Keratinocyte (primary cell): ENCODE measurements at places on chromosomes 3 and 15.

DNA sequence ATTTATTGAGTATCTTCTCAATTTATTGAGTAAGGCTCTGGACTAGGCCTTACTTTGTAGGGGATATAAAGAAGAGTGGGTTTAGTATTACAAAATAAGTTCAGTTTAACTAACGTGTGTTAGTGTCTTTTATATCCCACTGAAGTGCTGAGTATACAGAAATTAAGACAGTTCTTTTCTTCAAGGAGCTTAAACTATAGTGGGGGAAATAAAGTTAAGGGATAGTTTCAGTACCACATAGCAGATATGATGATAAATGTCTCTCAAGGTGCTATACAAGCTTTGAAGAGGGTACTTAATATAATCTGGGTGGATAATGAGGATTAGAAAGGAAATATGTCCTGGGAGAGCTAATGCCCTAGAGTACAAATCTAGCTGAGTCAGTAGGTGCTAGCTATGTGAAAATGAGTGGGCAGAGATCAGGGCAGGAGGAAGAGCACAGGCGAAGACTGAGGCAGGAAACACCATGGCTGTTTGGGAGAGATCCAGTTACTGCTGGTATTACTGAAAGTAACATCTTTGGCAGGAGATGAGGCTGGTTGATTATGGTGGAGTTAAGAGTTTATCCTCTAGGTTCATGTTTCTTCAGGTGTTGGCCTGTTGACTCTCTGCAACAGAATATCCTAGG is 46.0 kb downstream of the TEX9 start:
- DNase-seq: no peak

GRCh38 chr3:100252001-100252400 is 8.8 kb upstream of the TBC1D23 start:
- DNase-seq: no peak

DNA sequence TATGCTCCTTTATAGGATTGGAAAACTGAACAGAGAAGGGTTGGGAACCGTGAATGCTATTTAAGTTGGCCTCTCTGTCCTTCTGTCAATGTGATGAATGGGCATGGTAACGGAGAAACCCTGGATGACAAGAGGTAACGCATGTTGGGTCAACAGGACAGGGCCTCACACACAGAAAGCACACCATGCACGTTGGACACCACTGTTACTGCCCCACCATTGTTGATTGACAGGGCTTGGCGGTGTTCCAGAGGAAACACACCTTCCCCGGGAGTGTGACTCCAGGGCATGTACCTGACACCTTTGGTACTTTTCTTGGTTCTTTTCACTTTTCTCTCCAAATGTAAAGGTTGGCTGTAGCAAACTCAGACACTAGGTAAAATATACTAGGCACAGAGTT is 548.5 kb downstream of the OCA2 start:
- no peak for DNase-seq

DNA sequence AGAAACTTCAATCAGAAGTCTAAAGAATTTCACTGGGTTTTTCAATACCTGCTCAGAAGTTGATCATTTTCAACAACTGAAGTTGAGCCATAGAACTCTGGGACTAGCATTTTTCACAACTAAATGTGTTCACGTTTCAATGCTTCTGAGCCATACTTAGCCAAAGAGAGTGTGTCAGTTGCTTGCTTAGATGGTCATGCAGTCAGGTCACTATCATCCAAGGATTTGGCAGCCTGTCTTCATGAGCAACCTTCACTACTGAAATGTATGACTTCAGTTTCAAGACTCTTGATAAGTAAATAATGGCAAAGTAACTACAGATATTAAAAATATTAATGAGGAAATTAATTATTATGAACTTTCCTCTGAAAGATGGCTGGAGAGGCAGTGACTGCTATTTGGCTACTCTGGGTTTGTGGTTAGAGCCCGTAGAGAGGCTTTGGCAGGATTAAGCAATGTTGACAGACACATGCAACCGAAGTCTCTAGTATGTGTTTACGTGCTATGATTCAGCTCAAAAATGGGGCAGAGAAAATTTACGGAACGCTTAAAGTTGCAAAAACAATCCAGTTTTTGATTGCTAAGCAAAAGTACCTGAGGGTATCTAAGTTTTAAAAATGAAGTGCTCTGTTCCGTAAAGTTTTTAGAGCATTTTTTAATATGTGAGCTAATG is 133.8 kb downstream of the GMNC start:
- DNase-seq: no peak

DNA sequence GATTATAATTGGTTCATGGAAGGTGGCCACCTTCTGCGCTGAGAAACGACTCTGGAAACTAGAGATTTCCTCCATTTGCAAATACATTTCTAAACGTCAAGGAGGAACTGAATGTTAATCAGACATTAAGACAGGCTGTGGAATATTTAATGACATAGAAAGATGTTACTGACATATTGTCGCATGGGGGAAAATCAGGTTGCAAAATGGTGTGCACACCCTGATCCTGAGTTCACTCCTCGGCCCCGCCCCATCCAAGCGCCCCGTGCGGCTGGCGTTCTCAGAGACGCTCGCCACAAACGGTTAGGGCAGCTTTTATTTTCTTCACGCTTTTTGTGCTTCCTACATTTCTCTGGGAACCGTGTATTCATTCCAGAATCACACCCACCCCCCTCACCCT is 10.7 kb downstream of the H1-8 start:
- no peak for DNase-seq

DNA sequence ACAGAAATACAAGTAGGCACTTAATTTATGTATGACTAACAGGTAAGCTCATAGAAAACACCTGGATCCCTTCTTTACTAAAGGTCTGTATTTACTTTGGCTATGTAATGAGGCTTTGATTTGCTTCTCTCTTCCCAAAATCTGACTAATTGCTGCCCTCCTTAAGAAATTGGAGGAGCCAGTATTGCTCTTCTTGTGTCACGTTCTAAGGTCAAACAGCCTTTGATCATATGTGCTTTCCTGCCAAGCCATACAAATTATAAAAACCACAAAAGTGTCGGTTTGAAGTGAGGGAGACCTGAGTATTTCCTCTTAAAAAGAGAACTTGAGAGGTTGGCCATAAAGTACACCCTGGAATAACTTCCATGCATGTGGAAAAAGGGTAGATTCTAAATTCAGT is 112.1 kb upstream of the MB21D2 start:
- DNase-seq: no peak

DNA sequence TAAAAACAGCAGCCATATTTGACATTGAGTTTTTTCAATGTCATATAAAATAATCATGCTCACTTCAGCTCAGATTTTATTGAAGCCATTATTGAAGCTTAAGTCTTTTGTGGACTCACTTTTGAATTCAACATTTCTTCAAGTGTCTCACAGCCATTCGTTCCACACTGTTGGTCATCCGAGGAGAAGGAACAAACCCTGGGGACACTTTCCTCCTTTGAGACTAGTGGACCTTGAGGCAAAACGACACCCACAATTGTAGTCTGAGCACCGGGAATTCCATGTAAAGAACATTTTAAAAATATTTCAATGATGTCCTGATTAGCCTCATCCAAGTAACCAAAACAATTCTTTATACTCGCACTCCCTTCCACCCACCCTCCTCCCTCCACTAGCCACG is 174.7 kb downstream of the CD47 start:
- DNase-seq: no peak

DNA sequence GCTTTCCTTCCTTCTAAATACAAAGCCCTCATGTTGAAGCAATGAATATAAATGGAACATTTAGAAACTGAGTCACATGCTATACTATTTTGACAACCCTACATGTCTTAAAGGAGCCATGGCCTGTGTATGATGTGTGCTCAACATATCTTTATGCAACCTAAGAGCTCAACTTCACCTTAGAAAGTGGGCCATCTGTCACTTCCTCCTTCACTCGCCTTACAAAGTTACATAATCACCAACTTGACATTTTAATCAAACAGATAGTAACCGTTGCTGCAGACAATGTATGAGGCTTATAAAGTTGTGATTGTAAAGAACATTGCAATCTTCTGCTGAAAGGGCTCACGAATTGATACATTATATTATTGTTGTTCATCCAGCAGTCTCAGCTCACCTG is 163.6 kb downstream of the SERPINI1 start:
- DNase-seq: no peak
